ENCODE measurements at places on chromosomes 7 and 10.

GRCh38 chr10:60423920-60424319 is 34.2 kb upstream of the ANK3 start:
- no peak for DNase-seq

GRCh38 chr10:102614888-102615287 is 29.4 kb upstream of the TRIM8 start:
- DNase-seq = no peak

DNA sequence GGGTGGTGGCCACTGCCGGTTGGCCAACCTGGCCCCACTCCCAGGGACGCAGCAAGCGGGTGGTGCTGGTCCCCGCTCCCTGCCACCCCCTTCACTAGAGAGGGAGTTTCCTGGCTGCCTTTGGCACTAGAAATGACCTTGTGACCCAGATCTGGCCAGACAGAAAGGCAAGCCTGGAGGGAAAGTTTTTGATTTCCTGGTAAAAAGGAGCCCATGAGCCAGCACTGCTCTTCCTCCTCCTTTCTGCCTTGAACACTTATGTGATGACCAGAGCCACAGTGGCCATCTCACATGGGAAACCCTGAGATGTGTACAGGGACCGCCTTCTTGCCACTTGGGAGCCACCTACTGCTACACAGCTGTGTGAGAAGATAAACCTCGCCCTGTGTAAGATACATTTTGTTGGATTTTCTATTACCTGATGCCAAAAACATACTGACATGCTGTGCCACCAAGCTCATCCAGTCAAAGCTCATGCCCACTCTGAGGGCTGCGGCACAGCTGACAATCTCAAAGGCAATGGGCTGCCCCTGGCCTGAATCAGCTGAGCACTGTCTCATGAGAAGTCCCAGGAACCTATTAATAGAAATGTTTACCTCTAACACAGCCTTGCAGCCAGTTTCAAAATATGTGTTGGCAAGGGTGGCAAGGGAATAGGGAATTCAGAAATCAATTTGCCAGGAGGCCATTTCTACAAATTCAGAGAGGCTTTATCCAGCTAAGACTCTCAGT is 94.0 kb downstream of the CYTH3 start:
- DNase-seq = no peak

DNA sequence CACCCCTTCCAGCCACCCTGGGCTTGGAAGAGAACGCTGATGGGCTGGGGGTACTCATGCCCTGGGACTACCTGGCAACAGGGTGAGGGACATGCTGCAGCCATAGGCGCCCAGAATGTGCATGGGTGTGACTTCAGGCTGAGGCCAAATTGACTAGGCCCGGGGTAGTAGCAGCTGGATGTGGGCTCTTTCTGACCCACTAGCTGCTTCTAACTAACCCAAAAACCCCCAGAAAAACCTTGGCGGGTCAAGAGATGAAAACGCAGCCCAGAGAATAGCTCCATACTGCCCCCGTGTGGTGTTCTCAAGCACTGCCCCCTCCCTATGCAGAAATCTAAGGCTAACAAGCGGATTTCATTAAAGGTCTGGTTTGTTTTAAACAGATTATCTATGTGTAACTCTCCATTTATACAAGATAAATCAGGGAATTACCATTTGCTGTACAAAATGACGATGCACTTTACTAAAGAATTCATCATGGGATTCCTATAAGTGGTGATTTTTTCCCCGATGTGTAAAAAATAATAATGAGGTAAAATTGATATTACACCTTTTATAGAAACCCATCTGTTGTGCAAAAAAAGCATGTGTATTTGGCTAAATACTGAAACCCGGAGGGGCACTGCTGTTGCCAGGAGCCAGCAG is 4.2 kb downstream of the SMARCD3 start:
- no peak for DNase-seq

DNA sequence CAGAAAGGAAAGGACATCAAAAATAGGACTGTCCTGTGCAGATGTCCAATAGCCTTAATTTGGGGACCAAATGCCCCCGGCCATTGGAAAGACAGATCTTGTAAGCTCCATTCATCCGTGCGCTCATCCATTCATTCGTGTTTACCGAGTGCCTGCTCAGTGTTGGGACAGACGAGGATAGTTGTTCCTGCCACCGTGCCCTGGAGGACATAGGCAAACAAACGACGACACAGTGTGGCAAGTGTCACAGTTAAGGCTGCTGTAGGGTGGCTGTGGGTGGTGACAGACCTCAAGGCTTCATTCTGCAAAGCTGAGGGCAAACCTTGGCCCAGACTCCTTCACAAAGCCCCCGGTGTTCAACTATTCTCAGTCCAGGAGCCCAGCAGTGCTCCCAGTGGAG is 27.6 kb downstream of the MKI67 start:
- DNase-seq = no peak

- DNase-seq = no peak
Measured at GRCh38 chr10:17768957-17769356, 17.0 kb downstream of the TMEM236 start.

- DNase-seq = no peak
Measured at GRCh38 chr7:148049068-148049467, 541.5 kb upstream of the C7orf33 start.

DNA sequence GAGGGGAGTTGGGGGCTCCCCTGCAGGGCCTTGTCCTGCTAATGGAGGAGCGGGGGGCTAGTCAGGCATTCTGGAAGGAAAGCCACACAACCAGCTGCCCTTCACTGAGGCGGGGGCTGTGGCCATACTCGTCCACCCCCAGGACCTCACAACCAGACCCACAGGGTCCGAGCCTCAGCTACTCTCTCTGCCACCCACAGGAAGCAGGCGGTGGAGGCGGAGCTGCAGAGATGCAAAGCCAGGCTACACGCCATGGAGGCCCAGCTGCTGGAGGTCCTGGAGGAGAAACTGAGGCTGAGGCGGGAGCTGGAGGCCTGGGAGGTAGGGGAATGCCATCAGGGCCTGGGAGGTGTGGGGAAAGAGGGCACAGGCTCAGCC is 3.1 kb downstream of the ABHD11 start:
- no peak for DNase-seq

DNA sequence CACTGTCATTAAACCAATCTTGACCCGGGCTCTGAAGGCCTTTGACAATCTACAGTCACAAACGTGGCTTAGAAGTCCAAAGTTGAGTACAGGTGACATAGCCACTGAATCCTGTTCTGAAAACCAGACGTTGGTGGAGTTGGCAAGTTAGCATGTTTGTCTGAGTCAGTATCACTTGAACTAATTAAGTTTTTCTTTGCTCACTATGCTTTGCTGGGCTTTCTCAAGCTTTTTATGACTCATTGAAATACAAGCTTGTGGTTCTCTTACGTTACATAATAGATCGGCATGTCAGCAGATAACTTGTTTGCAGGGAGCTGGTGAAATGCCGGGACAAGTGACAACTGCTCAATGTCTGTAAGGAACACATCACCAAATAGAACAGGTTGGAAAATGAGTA is 53.8 kb downstream of the ARL5B start:
- DNase-seq = no peak

DNA sequence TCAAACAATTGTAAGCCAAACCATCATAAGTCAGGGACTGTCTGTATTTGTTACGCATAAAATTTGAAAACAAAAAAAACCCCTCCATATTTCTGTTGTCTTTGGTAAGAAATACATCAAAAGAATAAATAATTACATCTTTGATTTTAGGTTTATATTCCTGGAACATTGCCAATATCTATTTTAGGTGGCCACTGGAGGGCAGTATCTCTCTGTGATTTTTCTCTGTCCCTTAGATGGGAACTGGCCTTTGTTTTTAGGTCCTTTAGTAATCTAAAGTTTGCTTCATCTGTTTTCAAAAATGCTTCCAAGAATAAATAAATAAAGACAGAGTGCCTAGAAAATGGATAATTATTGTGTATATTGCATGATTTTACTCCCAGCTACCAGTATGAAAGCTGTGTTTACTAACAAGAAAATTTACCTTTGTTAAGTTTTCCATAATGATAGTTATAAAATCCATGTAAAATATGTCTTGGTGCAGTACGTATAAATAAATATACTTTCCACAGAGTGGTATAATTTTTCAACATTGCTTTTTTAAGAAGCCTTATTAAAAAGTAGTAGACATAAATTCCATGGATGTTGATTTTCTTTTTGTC is 64.2 kb downstream of the PHYHIPL start:
- no peak for DNase-seq

DNA sequence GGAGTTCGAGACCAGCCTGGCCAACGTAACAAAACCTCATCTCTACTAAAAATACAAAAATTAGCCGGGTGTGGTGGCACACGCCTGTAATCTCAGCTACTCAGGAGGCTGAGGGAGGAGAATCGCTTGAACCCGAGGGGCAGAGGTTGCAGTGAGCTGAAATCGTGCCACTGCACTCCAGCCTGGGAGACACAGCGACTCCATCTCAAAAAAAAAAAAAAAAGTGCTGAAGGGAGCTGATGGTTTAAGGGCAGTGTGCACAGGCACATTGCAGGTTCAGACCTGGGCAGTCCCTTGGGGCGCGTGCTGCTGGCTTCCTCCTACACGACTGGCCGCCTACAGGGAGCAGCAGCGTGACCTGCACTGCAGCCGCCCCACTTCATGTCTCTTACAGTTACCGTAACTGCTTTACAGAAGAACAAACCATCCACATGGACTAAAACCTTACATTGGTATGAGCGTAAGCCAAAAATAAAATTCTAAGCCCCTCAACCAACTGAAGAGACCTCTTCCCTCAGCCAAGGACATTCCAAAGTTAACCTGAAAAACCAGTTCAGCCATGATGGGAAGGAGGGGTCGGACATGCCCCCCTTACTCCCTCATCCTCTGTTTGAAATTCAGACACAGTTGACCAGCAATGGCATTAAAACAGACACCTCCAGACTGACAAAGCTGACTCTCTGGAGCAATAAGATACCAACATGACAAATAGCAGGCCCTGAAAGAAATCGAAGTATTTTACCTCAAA is 262.2 kb downstream of the ZMYND11 start:
- DNase-seq = no peak

DNA sequence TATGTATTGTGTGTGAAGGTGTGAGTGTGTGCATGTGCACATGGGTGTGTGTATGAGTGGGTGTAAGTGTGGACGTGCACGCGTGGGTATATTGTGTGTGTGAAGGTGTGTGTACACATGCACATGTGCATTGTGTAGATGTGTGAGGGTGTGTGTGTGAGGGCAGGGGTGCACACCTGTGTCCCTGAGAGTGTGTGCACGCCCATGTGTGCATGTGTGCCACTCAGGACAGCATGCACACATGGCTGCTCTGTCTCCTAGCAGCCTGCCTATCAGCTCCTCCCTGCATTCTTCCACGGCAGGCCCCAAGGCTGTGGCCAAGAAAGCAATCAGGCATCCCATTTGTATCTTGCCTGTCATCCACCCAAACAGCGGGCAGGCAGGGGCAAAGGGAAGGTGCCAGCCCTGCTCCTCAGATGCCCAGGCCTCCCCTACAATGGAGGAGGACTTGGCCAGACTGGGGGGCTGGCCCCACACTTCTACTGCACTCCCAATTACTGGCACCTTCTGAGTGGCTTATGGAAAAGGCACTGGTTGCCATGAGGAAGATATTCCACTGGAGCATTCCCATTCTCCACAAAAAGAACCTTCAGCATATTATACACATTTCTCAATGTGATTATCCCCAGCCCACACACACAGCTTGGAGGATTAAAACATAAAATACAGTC is 380.4 kb upstream of the ZMIZ1 start:
- DNase-seq = no peak

- DNase-seq = no peak
Measured at GRCh38 chr7:9181356-9181755, 747.9 kb downstream of the NXPH1 start.

GRCh38 chr10:96721207-96721572 is 876 bp upstream of the PIK3AP1 start:
- DNase-seq = no peak

DNA sequence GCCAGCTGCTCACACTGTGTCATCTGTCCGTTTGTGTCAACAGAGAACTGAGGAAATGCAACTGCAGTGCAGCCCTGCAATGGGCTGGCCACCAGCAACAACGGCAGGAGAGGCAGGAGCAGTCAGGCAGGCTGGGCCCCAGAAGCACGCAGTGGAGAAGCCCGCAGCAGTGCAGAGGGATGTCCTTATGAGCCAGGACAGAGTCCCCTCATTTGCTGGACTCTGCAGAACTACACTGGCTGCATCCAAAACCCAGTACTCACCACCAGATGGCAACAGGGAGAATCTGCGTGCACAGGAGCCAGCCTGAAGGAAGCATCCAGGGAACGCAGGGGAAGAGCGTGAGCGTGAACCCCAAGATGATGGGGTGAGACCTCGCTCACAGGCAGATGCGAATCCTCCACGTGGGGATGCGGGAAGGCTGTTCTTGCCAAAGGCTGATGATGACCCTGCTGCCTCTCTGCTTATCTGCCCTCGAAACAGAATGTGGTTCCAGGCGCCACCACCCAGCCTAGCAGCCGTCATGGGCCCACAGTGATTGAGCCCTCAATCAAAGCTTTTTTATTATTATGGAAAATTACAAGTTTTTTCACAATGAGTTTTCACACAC is 232.1 kb downstream of the PTPRN2 start:
- no peak for DNase-seq

DNA sequence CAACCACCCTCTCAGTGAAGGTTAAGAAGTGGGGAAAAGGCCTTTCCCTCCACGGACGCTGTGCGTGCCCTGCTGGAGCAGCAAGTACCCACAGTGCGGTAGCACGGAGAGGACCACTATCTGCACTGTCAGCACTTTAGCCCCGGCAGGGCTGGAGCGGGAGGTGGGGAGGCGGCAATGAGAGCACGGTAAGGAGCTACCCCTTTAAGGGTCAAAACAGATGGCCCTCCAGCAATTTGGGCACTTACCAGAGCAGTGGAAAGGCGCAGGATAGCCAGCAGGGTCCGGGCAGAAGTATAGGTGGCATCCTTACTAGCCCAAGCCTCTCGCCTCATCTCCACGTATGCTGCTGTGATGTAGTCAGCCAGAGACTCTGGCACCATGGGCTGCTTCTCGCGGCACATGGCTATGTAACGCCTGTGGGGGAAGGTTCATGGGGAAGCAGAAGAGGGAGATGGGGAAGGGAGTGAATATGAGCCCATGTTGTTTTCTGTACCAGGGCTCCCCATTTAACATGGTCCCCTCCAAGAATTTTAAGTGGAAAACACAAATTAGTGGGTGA is 5.2 kb downstream of the COPS6 start:
- DNase-seq = no peak

DNA sequence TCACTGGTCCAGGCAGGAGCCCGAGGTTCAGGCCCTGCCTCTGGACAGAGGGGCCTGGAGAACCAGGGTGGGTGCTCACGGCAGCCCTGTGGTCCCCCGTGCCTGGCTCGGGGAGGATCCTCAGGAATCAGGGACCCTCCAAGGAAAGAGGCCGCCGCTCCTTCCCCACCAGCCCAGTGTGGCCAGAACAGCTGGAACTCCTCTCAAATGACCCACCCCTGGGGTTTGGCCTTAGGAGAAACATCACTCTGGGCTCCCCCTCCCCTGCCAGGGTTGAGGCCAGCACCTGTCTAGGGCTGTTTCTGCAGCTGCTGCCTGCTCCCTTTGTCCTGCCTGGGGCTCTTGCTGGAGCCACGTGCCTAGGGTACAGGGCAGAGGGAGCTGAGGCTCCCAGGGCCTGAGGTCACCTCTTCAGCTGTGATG is 161.0 kb downstream of the RNF216 start:
- DNase-seq = no peak

- DNase-seq = no peak
Measured at GRCh38 chr10:128268015-128268722, 141.9 kb upstream of the MKI67 start.

All from memory B cell (primary cell).